ENCODE measurements at places on chromosomes 7 and 10.
A peak's percentile ranks its signal among the peaks of the same experiment; 100 is the strongest.

GRCh38 chr7:96441436-96442084 is 119.7 kb upstream of the SLC25A13 start:
- DNase-seq = no peak

- DNase-seq = no peak
These were observed 18.5 kb upstream of the FOXL3 start for GRCh38 chr7:271266-272107.

GRCh38 chr10:69392481-69393000 is 24.2 kb downstream of the TACR2 start:
- DNase-seq = peak; percentile 74

DNA sequence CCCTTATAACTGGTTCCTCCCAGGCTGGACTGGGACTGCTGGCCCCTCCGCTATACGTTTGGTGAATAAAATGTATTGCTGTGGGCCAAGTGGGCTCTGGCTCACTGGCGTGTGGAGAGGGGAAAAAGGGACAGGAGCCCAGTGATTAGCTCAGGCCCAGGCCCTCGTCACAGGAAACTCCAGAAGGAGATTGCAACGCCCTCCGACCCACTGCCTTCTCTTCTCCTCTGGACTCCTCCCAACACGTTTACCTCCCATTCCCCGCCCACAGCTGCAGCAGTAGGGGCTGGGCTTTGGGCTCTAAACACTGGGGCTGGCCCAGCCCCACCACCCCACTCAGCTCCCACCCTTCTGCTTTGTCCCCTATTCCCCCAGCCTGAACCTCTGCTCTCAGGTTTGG is 173.9 kb downstream of the NEURL1 start:
- peak; percentile 71 for DNase-seq

DNA sequence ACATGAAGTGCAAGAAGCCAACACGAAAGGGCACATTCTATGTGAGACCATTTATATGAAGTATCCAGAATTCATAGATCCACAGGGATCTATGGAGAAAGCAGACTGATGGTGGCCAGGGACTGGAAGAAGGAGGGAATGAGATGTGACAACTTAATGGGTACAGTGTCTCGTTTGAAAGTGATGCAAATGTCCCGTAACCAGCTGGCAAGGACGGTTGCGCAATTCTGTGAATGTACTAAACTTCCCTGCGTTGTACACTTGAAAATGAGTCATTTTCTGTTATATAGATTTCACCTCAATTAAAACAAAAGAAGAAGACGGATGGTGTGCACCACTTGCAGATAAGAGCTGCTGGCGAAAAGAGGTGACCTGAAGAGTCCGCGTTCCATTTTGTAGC is 861.1 kb downstream of the TYW1 start:
- no peak for DNase-seq

GRCh38 chr7:15729746-15730145 is 43.3 kb upstream of the MEOX2 start:
- no peak for DNase-seq

DNA sequence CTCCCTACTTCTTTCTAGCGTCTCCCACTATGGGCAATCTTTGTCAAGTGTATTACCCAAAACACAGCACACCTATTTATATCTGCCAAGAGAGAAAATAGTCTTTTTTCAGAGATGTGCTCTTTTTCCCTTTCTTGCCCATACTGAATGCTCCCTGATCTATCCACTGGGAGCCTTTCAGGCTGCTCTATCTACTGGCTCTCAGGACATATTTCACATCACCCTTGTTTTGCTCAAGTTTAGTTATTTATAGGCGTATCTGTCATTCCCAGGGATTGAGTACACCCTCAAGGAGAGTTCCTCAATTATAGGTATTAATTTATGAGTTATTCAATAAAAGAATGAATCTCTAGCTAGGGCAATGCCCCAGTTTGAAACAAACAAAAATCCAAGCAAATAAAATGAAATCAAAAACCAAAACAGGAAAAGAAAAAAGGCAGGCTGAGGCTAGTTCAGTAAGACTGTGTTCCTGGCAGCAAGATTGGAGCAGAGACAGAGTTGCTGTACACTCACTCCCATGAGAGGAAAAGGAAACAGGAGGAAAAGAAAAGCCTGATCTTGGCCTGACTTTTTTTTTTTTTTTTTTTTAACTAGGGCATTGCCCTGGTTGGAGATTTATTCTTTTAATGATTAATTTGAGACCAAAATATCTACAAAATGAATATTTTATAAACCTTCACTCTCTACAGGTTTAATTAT is 665.9 kb upstream of the PCDH15 start:
- no peak for DNase-seq

DNA sequence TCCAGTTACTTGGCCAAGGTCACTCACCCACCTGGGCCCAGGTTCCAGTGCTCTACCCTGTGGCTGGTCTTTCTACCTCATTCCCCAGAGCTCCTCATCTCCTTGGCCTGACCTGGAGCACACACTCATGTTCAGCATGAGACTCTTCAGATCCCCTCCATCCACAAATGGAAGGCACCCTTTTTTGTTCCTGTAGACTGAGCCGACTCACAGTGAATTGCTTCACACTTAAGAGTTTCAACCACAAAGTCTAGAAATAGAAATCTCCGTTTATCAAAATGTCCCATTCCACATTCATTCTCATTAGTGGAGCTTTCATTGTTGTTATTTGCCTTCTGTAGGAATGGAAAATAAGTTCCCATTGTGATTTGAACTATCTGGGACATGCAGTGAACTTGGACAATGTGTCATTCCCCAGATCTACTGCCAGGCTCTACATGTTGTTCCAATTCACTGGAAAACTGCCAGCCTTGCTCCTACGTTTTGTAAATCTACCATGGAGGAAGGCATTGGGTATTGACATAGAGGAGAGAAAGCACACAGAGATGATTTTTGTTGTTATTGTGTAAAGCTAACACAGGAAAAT is 125.3 kb upstream of the CELF2 start:
- no peak for DNase-seq

GRCh38 chr10:77317221-77317620 is 320.4 kb downstream of the KCNMA1 start:
- no peak for DNase-seq

- peak; percentile 86 for DNase-seq
These were observed 2.2 kb downstream of the OPTN start for GRCh38 chr10:13102002-13102794.

- no peak for DNase-seq
These were observed 16.6 kb downstream of the DENND2A start for GRCh38 chr7:140623980-140624379.

DNA sequence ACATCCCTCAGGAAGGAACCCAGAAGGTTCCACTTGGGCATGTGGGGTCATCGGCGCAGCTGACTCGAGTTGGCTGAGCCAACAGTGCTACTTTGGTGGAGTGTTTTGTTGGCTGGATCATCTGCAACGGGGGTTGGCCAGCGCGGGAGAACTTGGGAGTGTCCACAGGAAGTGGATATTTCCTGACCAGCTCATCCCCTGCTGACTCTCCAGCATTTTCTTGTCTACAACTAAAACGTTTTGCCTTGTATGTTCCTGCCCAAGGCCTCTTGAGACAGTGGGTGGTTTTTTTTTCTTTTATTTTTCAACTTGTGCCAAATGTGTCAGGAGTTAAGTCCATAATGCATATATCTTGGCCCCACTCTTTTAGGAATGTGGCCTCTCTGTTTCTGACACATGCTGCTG is 208.6 kb downstream of the ZNF365 start:
- DNase-seq = peak; percentile 91

- DNase-seq = no peak
These were observed 7.5 kb upstream of the EPHB6 start for GRCh38 chr7:142847353-142847752.

- peak; percentile 55 for DNase-seq
These were observed 47.2 kb upstream of the KLF6 start for GRCh38 chr10:3832022-3832786.

GRCh38 chr7:125602441-125602840 is 672.8 kb upstream of the POT1 start:
- no peak for DNase-seq

Measured in inflammatory macrophage treated with lipopolysaccharide for 4 hours (primary cell).